ENCODE measurements at places on chromosomes 4 and X.

DNA sequence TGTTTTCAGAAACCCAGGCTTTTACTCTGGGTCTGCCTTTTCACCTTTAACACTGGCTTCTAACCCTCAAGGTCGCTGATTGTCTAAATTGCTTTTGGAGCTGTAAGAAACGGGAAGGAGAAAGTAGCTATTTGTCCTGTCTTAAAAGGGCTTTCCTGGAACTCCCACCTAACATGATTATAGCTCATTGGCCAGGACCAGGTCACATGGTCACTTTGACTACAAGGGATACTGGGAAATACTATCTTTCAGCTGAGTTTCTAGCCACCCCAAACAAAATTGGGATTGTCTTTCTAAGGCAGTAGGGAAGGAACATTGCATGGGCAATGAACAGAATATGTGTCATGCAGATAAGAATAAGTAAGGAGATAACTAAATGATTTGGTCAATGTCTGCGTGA, 106.7 kb upstream of the ARHGAP24 start:
- DNase-seq, result no peak

GRCh38 chrX:86507331-86507730, 359.1 kb downstream of the DACH2 start:
- no peak for DNase-seq

GRCh38 chrX:18769364-18769763, 61.9 kb downstream of the PPEF1 start:
- DNase-seq, result no peak

- no peak for DNase-seq
Measured at GRCh38 chrX:15853586-15854079, 980 bp downstream of the AP1S2 start.

DNA sequence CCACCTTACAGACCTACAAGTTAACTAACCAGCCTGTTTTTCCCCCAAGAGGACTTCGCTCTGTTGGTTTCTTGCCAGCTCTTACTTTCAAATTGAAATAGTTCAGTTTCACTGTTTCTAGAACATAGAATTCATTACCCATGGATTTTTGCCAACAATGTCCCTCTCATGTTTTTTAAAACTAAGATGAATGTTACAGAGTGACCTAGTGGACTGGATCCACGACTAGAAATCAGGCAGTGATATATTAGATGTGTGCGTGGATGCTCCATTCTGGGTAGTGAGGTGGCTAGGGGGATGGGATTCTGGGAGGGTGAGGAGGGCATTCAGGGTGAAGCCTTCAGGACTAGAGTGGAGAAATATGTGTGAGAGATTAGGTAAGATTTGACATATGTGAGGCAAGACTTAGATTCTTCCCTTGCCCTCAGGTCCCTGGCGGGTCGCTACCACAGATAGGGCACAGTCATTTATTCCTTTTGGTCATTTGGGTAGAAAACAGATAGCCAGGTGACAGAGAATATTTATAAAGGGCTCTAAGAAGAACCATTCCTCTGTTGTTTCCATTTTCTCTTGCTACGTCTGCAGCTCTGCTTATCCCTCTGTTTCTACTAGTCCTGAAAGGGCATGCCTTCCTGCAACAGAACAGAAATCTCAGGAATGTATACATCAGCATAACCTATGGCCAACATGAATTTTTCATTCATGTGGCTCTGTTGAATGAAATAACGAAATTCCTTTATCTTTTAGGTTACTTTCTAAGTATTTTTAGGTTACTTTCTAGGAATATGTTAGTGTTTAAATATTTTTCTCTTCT, 15.4 kb upstream of the JADE1 start:
- DNase-seq, result no peak

GRCh38 chr4:187726485-187726884, 269.1 kb upstream of the ZFP42 start:
- DNase-seq, result no peak

DNA sequence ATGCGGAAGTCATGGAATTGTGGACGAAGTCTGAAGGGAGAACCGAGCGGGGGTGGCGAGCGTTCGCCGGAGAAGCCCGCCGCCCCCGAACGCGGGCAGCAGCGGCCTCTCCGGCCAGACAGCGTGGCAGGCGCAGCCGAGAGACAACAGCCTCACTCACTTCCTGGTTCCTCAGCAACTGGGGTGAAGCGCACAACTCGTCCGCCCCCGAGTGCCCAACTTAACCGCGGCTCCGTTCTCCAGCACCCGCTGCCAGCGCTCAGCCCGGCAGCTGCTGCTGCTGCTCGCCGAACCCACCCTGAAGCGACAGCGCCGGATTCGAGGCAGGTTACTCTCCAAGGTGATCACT, 68.0 kb downstream of the NOCT start:
- peak; percentile 28 for DNase-seq

GRCh38 chr4:147842573-147842972, 110.7 kb downstream of the ARHGAP10 start:
- no peak for DNase-seq

- no peak for DNase-seq
Measured at GRCh38 chr4:37675587-37676290, 10.4 kb downstream of the RELL1 start.

GRCh38 chr4:10040049-10040892, 19.0 kb upstream of the SLC2A9 start:
- DNase-seq, result no peak

GRCh38 chr4:2073808-2074481, 14.8 kb downstream of the NAT8L start:
- DNase-seq, result no peak

- DNase-seq, result no peak
Measured at GRCh38 chr4:55121246-55121645, 4.1 kb downstream of the KDR start.

GRCh38 chr4:86959588-86960500, 25.0 kb downstream of the AFF1 start:
- no peak for DNase-seq

DNA sequence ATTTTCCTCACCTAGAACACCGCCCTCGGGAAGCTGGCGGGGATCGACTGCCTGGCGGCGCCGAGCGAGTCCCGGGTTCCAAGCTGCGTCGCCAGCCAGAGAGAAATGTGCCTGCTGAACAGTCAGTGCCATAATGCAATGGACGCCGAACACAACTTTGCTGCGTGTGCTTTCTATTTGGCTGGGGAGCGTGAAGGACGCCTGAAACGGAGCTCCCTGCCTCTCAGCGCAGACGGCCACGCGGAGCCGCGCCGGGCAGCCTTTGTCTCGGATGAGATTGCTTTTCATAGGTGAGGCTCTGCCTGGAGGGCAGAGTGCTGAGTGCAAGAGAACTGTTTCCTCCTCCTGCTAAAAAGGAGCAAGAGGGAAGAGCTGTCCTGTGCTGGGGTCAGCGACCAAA, 107.7 kb upstream of the BCOR start:
- DNase-seq, result no peak

DNA sequence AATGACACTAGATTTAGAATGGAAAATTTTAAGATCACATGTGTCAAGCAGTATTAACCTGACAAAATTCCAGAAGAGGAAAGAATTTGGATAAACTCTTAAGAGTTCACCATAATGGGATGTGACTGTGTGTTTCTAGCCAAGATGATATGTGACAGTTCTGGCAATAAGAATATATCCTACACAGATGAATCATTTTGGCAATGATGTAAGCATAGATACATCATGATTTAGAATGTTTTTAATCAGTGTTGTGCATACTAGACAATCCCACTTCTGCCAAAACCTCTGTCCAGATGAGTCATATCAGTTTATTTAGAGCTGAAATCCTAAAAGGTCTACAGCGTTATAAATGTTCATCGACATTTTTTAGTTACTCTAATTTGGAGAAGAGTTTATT, 48.8 kb downstream of the PTCHD1 start:
- DNase-seq, result no peak

DNA sequence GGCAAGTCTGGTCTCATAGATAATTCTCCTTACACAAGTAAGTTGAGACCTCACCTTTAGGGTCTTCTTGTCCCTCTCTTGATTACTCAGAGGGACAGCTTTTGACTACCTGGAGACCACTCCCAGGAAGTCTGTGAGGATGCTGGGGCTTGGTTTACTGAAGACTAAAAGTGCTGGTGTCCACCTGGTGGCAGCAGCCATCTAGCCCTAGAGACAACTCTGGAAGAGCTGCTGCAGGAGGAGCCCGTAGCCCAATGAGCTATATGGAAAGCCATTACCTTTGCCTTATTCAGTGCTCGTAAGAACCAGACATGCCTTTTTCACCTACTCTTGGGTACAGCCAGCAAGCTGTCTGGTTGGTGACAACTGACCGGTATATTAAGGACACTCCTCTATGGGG, 7.3 kb downstream of the FGFBP2 start:
- no peak for DNase-seq

- no peak for DNase-seq
Measured at GRCh38 chrX:28135378-28136047, 154.3 kb upstream of the DCAF8L1 start.

DNA sequence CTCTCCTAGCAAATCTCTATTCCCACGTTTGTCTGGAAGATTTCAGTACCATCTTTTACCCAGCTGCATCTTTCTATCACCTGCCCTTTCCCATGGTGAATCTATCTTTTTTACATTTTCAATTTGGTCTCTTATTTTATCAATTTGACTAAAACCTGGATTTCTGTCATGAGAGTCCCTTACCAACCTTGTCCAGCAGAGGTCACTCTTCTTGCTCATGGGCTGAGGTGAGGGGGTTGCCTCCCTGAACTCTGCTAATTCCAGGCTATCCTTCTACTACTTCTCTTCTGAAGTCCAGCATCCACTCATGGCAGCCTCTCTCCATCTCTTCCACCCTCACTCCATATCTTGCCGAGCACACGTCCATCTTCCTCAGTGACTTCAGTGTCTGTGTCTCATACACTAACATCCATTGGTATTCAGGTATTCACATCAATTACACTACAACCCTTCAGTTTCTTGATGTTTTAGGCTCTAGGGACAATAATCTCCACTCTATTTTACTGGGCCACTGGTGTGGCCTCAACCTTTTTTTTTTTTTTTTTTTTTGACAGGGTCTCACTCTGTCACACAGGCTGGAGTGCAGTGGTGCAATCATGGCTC, 17.8 kb upstream of the ZNF827 start:
- no peak for DNase-seq

GRCh38 chrX:125654501-125654900, 334.8 kb downstream of the TEX13C start:
- no peak for DNase-seq

- DNase-seq, result no peak
Measured at GRCh38 chr4:85486425-85487086, 11.6 kb downstream of the ARHGAP24 start.

- no peak for DNase-seq
Measured at GRCh38 chr4:128682942-128683666, 126.4 kb upstream of the JADE1 start.

DNA sequence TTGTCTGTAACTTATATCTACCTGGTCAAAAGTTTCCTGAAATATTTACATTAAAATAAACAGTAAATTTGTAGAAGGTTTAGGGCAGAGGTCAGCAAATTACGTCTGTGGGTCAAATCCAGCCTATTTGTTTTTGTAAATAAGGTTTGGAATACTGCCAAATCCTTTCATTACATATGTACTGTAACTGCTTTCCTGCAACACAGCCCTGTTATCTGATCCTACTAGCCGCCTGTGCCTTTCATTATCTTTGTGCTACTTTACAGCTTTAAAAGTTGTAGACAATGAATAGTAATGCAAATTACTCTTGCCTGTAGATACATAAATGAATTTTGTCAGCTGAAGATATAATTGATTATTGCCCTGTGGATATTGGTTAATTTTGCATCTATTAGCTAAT, 369.6 kb upstream of the SLC7A11 start:
- DNase-seq, result no peak

DNA sequence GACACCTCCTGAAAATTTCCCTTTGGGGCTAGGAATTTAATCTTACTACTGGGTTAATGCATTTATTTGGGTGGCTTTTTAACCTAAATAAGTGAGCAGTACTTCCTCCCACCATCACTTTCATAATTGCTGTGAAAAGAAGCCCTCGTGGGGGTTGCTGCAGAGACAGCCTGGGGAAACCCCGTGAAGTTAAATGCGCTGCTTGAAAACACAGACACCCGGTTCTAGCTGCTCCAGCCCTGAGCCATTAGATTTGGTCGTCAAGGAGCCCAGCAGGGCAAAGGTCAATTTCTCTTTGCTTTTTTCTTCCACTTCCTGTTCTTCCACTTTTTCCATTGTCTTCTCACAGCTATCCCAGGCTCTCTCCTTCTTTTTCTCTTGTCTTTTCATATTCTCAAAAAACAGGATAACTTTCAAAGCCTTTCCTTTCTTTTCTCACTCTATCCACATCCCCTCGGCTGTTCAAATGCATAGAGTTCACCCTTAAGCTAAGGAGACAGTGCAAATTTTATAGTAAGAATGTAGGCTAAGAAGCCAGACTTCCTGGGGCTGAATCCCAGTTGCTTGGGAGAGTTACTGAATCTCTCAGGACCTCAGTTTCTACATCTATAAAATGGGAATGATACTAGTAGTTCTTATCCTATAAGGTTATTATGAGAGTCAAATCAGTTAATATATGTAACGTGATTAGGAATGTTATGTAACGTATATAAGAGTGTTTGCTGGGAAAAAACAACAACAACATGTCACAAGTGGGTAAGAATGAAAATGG, 91.5 kb upstream of the ZNF827 start:
- DNase-seq, result no peak

DNA sequence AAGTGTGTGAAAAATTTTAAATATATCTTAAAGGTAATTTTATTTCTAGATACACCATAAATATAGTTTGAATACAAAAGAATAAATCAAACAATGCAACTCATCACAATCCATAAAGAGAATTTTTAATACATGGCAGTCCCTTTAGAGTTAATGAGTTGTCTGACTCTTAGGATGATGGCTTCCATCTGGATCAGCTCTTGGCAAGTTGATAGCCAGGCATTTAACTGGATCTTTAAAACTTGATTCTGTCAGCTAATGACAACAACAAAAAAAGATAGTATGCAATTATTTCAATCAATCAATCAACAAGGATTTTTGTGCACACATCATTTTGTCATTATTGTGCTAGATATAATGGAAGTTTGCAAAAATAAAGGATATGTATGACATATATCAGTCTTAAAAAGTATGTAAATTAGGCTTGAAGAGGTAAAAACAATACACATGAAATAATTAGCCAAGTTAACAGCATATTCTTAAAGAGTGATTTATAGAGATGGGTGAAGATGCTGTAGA, 174.9 kb upstream of the PCDH18 start:
- no peak for DNase-seq

- DNase-seq, result no peak
Measured at GRCh38 chr4:175062183-175062592, 144.0 kb downstream of the ADAM29 start.

- DNase-seq, result no peak
Measured at GRCh38 chrX:152913910-152914309, 16.0 kb downstream of the ZNF185 start.

DNA sequence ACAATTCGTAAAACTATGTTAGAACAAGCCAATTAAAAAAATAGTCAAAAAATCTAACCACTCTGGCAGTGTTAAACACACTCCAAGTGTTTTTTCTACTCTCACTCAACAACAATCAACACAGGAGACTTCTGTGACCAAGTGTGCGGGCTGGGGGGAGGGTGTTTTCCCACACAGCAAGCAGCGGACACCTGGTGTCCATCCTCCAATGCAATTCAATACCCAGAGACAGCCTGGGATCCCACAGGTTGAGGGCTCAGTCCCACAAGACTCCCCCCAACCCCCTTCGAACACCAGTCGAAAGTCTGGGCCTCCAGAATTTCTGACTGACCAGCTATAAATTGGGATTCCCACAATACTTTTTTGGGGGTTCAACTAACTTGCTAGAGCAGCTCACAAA, 8.3 kb upstream of the PIM2 start:
- DNase-seq, result no peak
